ENCODE measurements at places on chromosomes 13 and 19.

GRCh38 chr19:30663611-30664174, 291.5 kb downstream of the ZNF536 start:
- no peak overlapping the region for H3K27ac ChIP-seq
- no peaks in the 10 kb centered on the region for H3K36me3 ChIP-seq
- H3K4me3 ChIP-seq = no peak overlapping the region
- H3K4me1 ChIP-seq = no peaks in the 10 kb centered on the region
- H3K27me3 ChIP-seq = no peaks in the 10 kb centered on the region
- DNase-seq = no peak

DNA sequence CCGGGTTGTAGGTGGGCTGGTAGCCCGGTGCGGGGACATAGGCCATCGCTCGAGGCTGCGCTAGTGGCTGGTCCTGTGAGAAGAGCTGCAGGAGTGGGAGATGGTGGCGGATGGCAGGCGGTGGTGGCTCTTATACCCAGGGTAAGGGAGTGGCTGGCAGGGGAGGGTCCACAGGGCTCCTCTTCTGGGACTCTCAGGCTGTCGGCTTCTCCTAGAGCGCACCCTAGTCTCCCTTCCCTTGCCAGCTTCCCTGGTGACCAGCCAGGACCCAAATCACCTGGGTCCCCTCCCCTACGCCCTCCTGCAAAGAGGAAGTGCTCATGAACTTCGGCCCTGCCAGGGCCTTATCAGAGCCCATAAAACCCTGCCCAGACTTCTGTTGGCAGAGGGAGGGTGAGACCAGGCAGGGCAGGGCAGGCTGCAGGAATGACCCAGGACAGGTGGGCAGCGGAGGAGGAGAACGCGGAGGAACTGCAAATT, at the start of gene LGALS4:
Gene LGALS4, minus strand, starts transcription at position 105 of the 480 bp plus-strand sequence. Its CDS starts 59 bp downstream, at position 46.
- no peak within 1 kb of the TSS for H3K4me3 ChIP-seq
- no peaks in the 10 kb centered on the region for H3K4me1 ChIP-seq

- DNase-seq = no peak
- no peaks in the 10 kb centered on the region for H3K4me1 ChIP-seq
Measured at GRCh38 chr19:35099155-35099896, 16.3 kb upstream of the FXYD3 start.

DNA sequence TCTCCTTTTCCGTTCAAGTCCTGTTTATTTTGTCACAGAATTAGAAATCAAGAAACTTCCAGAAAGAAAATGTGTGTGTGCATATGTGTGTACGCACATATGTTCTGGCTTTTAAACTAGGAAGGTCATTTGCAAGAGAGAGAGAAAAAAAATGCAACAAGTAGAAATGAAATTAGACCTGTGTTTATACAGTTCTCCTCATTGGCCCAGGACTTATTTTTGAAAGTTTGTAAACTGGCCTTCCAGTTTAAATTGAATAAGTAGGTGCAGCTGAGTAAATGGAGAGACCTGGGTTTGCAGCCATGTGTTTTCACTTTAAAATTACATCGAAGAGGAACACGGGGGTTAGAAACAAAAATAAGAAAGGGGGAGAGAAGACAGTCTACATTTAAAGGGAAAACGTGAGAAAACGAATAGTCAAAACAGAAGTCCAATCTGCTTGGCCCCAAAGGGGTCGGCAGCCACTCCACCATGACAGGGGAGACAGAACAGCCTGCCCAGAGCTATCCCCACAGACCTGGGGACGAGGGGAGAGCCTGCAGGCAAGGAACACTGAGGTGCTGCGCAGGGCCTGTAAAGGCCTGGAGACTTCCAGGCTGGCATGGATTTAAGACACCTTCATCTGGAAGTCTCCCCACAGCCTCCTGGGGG, 216.8 kb upstream of the MAB21L1 start:
- no peaks in the 10 kb centered on the region for H3K4me1 ChIP-seq
- DNase-seq = no peak
- no peak overlapping the region for H3K27ac ChIP-seq
- H3K27me3 ChIP-seq = no peaks in the 10 kb centered on the region

- no peaks in the 10 kb centered on the region for H3K27me3 ChIP-seq
- no peak overlapping the region for H3K4me3 ChIP-seq
- H3K27ac ChIP-seq = peak overlapping the region; percentile 5
- peaks cover 71% of the 10 kb centered on the region for H3K36me3 ChIP-seq
- H3K4me1 ChIP-seq = no peaks in the 10 kb centered on the region
Measured at GRCh38 chr13:112873851-112874750, 94.9 kb upstream of the MCF2L start.

GRCh38 chr13:113202912-113203311, 5.6 kb downstream of the PCID2 start:
- no peak overlapping the region for H3K27ac ChIP-seq
- no peak for DNase-seq
- H3K36me3 ChIP-seq = peaks cover 46% of the 10 kb centered on the region
- no peaks in the 10 kb centered on the region for H3K27me3 ChIP-seq
- no peak overlapping the region for H3K4me3 ChIP-seq

DNA sequence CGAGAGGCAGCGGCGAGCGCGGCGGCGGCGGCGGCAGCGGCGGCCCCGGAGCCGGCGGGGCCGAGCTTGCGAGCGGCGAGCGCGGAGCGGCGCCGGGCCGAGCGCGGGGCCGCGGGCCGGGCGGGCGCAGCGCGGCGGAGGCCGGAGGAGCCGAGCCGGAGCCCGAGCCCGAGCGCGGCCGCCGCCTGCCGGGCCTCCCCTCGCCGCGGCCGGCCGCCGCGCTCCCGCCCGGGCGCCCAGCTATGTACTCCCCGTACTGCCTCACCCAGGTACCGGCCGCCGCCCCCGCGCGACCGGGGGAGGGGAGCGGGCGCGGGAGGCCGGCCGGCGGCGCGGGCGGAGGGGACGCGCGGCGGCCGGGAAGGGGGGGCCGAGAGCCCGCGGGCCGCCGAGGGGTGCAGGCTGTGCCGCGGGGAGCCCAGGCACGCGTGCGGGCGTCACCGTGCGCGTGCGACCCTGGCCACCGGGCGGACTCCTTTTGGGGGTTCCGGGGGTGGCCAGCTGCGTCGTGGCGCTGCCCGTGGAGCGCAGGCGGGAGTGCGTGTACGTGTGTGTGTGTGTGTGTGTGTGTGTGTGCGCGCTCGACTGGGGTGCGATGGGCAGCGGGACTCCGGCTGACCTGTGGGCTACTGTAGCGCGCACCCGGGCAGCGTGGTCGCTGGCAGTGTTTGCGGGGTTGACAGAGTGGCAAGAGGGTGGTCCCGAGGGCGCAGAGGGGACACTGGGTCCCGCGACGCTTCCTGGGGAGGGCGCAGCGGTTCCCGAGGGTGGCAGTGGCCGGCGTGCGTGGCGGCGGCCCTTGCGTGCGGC, 526 bp downstream of the NFIX start:
- no peak for DNase-seq
- no peak overlapping the region for H3K27ac ChIP-seq
- H3K27me3 ChIP-seq = peaks cover 28% of the 10 kb centered on the region
- H3K4me3 ChIP-seq = peak overlapping the region; percentile 61

DNA sequence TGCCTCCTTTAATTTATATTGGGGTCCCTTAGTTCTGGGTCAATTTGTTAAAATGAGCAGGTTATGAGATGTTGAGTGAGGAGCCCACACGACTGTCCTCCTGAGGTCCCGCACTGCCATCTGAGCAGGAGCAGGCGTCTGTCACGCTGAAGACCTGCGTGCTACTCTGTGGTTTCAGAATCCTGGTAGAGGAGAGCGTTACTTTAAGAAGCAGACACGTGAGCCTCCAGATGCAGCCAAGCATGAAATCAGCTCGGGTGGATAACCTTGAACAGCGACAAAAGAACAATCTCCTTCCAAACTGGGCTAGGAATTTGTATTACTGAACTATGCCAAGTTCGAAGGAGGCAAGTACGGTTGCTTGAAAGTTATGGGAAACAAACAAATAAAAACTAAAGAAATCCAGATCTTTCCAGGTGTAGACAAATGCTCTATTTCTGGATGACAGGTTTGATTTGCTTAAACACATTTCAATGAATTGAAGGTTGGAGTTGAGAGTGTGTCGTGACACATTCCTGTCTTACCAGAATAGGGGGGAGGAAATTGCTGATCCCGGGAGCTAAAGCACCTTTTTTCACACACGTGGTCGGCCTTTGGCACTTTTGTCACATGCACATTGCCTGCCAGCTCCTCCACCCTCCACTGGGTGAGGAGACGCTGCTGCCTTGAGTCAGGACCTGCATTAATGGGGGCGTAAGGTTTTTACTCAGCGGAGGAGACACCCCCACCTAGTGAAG, 945.5 kb upstream of the SLC10A2 start:
- H3K27ac ChIP-seq = no peak overlapping the region
- no peak overlapping the region for H3K4me3 ChIP-seq
- no peaks in the 10 kb centered on the region for H3K27me3 ChIP-seq
- no peak for DNase-seq
- H3K36me3 ChIP-seq = no peaks in the 10 kb centered on the region
- no peaks in the 10 kb centered on the region for H3K4me1 ChIP-seq

DNA sequence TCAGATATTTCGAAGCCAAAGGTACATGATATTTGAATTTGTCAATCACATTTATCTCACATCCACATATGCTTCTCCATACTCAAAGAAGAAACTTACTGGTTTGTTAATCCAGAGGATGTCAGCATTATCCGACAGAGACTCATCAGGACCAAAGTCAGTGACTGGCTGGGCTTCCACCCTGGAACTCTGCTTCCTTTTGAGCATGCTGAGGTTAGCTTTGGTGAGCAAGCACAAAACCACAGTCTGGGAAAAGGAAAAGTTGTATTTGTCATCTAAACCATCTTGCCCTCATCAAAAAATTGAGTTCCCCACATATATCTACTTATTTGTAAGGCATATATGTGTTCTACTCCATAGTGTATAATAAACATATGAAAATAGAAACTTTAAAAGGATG, 17.4 kb downstream of the NALCN start:
- no peak overlapping the region for H3K4me3 ChIP-seq
- no peaks in the 10 kb centered on the region for H3K27me3 ChIP-seq
- no peaks in the 10 kb centered on the region for H3K4me1 ChIP-seq
- no peak for DNase-seq

DNA sequence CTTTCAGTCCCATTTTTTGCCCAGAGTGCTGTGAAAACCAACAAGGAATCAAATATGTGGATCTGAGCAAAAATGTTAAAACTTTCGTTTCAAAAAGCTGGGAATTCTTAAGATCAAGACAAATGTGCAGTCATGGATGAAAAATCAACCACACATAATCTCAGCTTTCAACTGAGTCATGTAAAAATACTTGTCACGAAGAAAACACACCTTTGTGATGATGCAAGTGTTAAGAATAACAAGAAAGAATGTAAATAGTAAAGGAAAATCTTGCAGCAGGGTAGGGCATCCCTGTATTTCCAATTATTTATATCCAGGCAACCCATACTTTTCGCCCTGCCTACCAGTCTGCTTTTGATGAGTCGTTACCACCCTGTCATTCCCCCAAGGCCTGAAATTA, 27.4 kb upstream of the DCLK1 start:
- peaks cover 11% of the 10 kb centered on the region for H3K27me3 ChIP-seq
- no peak overlapping the region for H3K4me3 ChIP-seq
- H3K36me3 ChIP-seq = no peaks in the 10 kb centered on the region
- DNase-seq = no peak

- no peak for DNase-seq
- H3K27me3 ChIP-seq = no peaks in the 10 kb centered on the region
- H3K4me1 ChIP-seq = no peaks in the 10 kb centered on the region
- H3K4me3 ChIP-seq = no peak overlapping the region
- no peak overlapping the region for H3K27ac ChIP-seq
Measured at GRCh38 chr13:38759390-38759789, 72.5 kb downstream of the FREM2 start.

DNA sequence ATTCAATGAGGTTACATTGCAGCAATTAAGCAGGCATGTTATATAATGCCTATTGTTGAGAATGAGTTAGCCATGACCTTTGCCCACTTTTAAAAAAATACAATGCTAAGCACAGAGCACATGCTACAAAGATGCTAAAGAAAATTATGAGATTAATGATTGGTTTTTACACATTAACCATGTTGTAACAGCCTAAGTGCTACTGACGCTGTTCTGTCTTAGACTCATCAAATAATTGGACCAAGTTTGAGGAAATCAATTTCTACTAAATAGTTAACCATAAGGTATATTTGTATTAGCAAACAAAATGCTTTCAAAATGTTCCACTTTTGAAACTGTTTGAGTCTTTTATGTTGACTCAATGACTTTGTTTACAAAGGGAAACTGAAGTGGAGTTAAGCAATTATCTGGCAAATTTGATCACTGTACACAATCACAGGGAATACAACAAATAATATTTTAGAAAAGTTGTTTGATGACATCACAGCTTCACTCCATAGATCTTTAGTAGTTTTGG, 14.3 kb downstream of the MIR17HG start:
- H3K4me3 ChIP-seq = no peak overlapping the region
- no peaks in the 10 kb centered on the region for H3K36me3 ChIP-seq
- no peaks in the 10 kb centered on the region for H3K27me3 ChIP-seq
- H3K27ac ChIP-seq = no peak overlapping the region
- no peak for DNase-seq

GRCh38 chr13:99310382-99311031, 3.3 kb upstream of the GPR183 start:
- H3K27me3 ChIP-seq = no peaks in the 10 kb centered on the region
- peak; percentile 94 for DNase-seq
- H3K36me3 ChIP-seq = peaks cover 5% of the 10 kb centered on the region
- H3K27ac ChIP-seq = peak overlapping the region; percentile 99
- no peak overlapping the region for H3K4me3 ChIP-seq

GRCh38 chr13:113342820-113343691, 20.9 kb downstream of the GRTP1 start:
- H3K27me3 ChIP-seq = no peaks in the 10 kb centered on the region
- no peak overlapping the region for H3K4me3 ChIP-seq
- no peak for DNase-seq
- H3K4me1 ChIP-seq = no peaks in the 10 kb centered on the region
- no peak overlapping the region for H3K27ac ChIP-seq

GRCh38 chr13:44768239-44768638, 192.1 kb upstream of the TSC22D1 start:
- no peak overlapping the region for H3K27ac ChIP-seq
- DNase-seq = no peak
- no peaks in the 10 kb centered on the region for H3K36me3 ChIP-seq
- no peaks in the 10 kb centered on the region for H3K27me3 ChIP-seq

DNA sequence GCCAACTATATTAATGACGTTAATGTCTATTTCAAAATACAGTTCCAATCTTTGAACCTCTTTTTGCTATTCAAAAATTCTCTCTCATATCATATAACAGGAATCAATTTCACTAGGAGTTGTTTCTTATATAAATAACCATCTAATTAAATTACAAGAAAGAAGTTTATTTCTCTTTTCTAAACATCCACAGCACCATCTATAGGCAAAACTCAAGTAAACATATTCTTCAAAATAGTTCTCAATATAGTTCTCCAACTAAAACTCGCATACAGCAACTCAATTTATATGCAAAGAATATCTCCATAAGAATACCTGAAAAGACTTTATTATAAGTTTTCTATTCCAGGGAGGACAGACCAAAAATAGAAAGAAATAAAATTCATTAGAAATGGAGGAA, 65.6 kb downstream of the RBM26 start:
- no peaks in the 10 kb centered on the region for H3K27me3 ChIP-seq
- no peak overlapping the region for H3K27ac ChIP-seq
- H3K4me3 ChIP-seq = no peak overlapping the region
- peaks cover 100% of the 10 kb centered on the region for H3K36me3 ChIP-seq
- DNase-seq = no peak

Measured in CD14-positive monocyte (primary cell).